ENCODE measurements at places on chromosomes 11 and 22.
A peak's percentile ranks its signal among the peaks of the same experiment; 100 is the strongest.

GRCh38 chr11:96223083-96223482, 119.9 kb downstream of the MAML2 start:
- no peak for DNase-seq

- DNase-seq, result no peak
Observed at GRCh38 chr22:35634943-35635540, 13.2 kb upstream of the APOL6 start.

DNA sequence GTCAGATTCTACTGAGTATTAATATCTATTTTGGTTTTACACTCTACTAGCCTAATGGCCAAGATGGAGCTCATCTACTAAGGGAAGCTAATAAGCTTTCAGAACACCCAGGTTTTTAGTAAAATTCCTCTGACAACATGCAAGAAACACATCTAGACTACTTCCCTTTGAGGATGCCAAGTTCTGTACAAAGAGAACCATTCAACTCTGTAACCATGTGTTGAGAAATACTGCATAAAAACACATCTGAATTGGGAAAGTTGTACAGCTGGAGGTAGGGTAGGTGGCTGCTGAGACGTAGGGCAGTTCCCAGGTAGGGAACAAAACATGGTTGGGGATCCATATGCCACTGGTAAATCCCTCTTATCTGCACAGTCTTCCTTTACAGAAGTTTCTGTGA, 66.2 kb downstream of the SC5D start:
- DNase-seq, result no peak

GRCh38 chr22:30089655-30089974, 9.4 kb downstream of the HORMAD2 start:
- DNase-seq, result no peak

DNA sequence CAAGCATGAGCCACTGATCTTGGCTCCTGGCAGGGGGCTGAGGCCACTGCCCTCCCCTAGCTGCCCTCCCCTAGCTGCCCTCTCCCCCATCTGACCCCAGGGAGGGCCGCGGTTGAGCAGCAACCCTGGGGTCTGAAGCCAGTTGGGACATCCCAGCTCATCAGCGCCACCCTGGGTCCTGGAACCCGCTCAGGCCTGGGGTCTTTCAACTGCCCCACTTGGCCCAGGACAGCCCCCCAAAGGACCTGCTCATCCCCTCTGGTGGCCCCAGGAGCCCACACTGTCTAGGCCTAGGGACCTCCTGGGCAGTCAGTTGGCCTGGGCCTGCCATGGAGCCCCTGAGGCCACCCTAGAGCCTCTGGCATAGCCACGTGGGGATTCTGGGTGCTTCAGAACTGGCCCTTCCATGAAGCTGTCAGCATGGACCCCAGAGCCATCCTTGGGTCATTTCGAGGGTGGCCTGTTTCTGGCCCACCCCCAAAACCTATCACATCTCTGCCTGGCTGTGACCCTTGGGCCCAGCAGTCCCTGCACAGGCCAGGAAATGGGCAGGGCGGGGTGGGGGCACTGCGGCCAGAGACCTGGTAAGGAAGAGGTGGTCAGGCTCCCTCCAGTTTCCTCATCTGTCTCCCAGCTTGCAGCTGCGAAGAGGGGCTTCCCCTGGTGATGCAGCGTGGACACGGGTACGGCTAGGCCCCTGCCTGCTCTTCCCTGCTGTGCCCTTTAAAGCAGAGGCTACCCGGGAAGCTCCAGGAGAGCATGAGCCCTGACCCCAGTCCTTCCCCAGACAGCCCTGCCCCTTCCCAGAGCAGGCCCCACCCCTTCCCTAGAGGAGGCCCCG, 37.9 kb downstream of the MUC2 start:
- no peak for DNase-seq

DNA sequence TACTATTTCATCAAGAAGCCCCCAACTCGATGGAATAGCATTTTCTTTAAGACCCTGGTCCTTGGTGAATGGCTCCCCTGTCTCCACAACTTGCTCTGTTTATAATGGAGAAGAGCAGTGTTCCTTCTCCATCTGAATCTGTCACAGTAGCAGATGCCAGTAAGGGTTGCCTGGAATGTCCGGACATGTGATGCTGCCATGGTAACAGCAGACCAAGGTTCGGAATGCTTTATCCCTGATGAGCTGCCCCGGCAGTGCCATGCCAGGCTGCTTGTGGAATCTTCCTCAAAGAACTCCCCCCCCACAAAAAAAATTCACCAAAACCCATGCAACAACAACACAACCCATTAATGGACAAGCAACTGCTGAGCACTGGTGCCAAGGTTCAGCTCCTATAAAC, 72.5 kb downstream of the KCNC1 start:
- no peak for DNase-seq

- no peak for DNase-seq
Observed at GRCh38 chr11:5071799-5072198, 2.4 kb downstream of the OR52E1 start.

GRCh38 chr22:31921106-31921505, 23.2 kb upstream of the YWHAH start:
- no peak for DNase-seq

- DNase-seq, result peak; percentile 10
Observed at GRCh38 chr22:19218541-19219233, 40.2 kb upstream of the SLC25A1 start.
